NCI-H1092 treated with DMSO at 0.1 percent for 48 hours (cell line): ENCODE measurements at places on chromosomes 2 and 18.

GRCh38 chr2:50872543-50872942 is 159.4 kb downstream of the NRXN1 start:
- no peak for DNase-seq

DNA sequence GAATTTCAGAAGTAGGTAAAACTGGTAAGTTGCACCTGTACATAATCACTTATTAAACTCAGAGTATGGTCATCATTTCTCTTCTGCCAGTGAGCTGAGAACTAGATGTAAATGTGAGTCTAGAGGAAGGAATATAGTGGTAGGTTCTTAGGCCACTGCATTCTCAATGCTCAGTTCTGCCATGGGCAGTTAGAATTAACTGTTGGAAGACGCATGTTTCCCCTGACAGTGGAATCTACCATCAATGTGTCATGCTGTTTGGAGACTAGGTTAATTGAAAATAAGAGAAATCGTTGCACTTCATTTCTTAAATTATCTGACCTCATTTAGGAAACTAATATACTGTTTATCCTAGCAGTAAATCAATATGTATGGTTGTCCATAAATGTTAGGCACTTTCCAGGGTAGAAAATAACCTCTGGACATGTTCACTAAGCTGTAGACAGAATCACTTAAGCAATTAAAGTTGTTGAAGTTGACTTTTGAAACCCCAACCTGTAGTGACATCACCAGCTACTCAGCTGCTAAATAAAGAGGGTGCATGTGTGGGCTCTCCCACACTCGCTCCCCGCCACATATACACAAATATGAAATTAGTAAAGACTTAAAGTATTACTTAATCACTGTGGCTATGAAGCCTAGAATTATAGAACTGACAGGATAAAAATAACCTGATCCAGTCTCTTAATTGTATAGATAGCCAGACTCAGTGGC is 91.5 kb upstream of the NOSTRIN start:
- DNase-seq: no peak

GRCh38 chr18:64240316-64240715 is 91.4 kb upstream of the LINC00305 start:
- DNase-seq: no peak

- no peak for DNase-seq
Measured at GRCh38 chr2:9638532-9638931, 7.7 kb upstream of the YWHAQ start.

DNA sequence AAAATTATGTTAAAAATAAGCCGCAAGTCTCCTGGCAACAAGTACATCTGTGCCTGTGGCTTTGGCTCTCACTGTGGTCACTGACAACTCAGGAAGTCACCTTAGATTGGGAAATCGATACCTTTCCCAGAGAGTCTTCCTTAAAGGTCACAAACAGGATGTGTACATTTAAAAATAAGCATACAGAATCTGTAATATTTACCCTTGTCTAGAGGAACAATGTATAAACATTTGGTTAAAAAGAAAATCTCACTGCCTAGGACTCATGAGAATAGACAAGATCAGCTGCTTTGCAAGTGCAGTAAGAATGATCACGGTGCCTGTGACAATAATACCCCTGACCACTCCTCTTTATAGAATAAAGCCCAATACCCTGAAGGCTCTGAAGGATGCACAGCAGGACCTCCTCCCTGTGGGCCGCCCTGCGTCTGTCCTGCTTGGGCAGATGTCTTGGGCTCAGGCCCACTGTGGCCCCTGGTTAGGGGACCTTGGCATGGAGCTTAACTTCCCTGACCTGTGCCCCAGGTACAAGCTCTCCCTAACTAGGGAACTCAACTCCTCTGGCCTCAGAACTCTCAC is 98.0 kb upstream of the MGAT4A start:
- no peak for DNase-seq

- DNase-seq: no peak
Measured at GRCh38 chr2:215466097-215466909, 30.4 kb upstream of the FN1 start.

- peak; percentile 16 for DNase-seq
Measured at GRCh38 chr2:109614715-109615636, 812 bp downstream of the SOWAHC start.

- peak; percentile 15 for DNase-seq
Measured at GRCh38 chr18:58194028-58194427, 150.0 kb downstream of the NEDD4L start.

GRCh38 chr2:184444623-184445223 is 153.6 kb upstream of the ZNF804A start:
- no peak for DNase-seq

GRCh38 chr2:98348066-98348561 is 1.9 kb downstream of the CNGA3 start:
- DNase-seq: peak; percentile 81

DNA sequence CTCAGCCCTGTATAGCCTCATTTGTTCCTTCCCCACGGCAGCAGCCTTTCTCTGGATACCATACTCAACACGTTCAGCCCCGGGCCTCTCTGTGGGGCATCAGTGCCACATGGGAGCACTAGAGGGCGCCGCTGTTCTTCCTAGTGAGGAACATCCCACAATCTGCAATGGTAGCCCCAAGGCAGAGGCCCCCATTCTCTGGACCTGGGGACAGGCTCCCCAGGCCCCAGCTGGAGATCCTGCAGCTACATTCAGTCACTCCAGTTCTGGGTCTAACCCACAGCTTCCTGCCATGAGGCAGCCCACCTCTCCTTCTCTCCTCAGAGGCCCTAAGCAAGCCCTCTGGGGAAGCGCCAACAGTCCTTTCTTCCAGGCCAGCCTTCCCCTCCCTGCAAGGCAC is 14.2 kb upstream of the SFXN5 start:
- peak; percentile 17 for DNase-seq

- no peak for DNase-seq
Measured at GRCh38 chr18:4004183-4004829, 450.8 kb downstream of the DLGAP1 start.

DNA sequence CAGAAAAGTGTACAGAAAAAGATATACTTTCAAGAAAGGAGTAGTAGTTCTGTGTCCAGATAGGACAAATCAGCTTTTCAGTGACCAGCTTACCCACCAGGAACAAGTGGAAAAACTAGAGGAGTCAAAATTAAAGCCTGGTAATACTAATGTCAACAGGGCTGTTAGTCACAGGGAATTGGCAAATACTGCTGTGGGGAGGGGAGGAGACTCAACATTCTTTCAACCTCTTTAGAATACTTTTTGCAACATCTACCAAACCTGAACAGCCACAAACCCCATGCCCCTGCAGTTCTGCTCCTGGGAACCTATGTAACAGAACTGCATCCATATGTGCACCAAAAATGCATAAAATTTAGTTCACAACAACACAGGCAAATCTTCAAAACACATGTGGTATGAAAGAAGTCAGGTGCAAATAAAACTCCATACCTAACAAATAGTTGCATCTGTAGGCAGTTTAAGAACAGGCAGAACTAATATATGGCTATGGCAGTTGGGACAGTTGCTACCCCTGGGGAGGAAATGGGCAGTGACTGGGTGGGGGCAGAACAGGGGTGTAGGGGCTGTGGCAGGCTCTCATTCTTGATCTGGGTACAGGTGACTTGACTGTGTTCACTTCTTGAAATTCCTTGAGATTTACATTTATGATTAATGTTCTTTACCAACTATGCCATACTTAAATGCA is 9.7 kb downstream of the CMPK2 start:
- no peak for DNase-seq
